Daoy (cell line): ENCODE measurements at places on chromosomes 4 and X.

DNA sequence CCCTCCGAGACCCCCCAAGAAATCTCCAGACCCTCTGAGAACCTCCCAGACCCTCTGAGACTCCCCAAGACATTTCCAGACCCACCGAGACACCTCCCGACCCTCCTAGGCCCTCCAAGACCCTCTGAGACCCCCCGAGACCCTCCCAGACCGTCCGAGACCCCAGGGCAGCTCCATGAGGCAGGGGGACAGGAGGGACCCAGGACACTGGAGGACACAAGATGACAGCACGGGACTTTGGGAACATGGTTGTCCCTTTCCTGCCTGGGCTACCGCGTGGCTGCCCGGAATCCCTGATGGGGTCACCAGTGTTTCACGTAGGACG lies 10.3 kb downstream of the CTBP1 start:
- DNase-seq, result no peak

DNA sequence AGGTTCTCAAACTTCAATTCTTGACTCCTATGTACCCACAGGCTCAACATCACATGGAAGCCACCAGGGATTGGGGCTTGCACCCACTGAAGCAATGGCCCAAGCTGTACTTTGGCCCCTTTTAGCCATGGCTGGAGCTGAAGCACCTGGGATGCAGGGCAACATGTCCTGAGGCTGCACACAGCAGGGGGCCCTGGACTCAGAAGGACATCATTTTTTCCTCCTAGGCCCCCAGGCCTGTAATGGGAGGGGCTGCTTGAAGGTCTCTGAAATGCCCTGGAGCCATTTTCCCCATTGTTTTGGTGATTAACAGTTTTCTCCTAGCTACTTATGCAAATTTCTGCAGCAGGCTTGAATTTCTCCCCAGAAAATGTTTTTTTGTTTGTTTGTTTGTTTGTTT lies 465.1 kb upstream of the PCDH10 start:
- DNase-seq, result no peak

GRCh38 chr4:5706486-5707290 lies 1.7 kb downstream of the EVC2 start:
- peak; percentile 12 for DNase-seq

- peak; percentile 65 for DNase-seq
These were observed 50.8 kb downstream of the PRPS1 start for GRCh38 chrX:107678957-107679740.

DNA sequence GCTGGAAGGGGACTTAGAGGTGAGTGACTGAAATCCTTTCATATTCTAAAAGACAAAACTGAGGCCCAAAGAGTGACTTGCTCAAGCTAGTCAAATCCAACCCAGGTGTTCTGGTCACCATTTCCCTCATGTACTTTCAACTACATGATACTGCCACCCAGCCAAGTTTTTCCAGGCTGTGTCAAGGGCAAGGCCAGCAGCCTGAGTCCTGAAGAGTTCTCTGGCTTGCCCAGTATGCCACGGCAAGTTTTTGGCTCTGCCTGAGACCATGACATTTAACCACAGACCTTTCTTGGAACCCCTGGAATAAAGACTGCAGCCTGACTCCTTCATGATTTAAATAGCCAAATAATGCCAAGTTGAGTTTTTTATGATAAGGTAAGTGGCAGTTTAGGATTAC lies 10.7 kb upstream of the TMEM164 start:
- DNase-seq, result no peak

DNA sequence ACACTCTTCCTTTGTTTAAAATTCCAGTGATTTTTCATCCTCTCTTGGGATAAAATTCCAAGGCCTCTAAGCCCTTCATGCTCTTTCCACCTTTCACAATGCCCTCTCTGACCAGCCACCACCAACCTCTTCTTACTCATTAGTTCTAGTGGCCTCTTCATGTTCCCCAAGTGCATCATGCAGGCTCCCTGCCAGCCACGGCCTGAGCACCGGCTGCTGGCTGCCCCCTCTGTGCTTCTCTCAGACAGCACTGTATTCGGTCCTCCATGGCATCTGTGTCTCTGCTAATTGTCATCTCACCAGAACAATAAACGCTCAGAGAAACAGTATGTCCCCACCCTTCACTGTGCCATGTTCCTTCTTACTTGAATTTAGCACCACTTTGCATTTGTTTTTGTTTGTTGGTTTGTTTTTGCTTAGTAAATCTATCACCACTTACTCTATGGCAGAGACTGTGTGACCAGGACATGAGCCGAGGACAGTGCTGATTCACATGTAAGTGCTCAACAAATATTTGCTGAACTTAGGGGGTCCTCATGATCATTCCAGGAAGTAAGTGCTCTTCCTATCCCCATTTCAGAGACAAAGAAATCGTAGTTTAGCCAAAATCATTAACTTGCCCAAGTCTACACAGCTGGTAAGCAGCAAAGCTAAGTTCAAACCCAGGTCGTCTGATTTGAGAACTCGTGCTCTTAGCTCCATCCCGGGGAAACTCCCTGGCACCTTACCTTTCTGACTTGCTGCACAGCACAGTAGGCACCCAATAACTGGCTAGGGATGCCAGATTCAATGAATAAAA lies 77.1 kb upstream of the UCP1 start:
- no peak for DNase-seq

DNA sequence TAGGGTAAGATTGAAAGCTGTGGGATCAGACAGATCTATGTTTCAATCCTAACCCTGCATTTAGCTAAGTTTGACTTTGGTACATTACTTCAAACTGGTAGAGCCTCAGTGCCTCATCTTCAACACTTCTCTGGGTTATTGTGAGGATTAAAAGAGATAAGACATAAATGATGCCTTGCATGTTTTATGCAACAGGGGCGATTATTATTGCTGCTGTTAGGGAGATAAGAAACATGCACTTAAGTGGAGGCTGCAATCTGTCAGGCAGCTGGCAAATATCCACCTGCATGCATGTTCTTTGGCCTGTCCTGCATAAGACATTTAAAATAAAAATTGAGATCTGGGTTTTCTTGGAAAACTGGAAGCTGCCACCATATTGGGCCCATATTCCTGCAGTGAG lies 24.6 kb downstream of the UNC5C start:
- DNase-seq, result no peak
